Activated naive CD8-positive, alpha-beta T cell treated with anti-CD3 and anti-CD28 coated beads for 36 hours (primary cell): ENCODE measurements at places on chromosomes 6 and 20. TPM values are rescaled to one million over a fixed set of nuclear protein-coding genes. Genes with fewer than 3 reads are reported as not detected.

The LIN28B gene
- not detected for total RNA-seq

The AKAP12 gene
- 1.8 TPM for total RNA-seq

The DYNLT1 gene
- total RNA-seq, result 74.2 TPM

GRCh38 chr6:75842732-75843131 is 93.7 kb downstream of the MYO6 start:
- no peak overlapping the region for H3K27ac ChIP-seq
- no peak overlapping the region for H3K4me3 ChIP-seq
- no peaks in the 10 kb centered on the region for H3K27me3 ChIP-seq
- DNase-seq, result no peak

DNA sequence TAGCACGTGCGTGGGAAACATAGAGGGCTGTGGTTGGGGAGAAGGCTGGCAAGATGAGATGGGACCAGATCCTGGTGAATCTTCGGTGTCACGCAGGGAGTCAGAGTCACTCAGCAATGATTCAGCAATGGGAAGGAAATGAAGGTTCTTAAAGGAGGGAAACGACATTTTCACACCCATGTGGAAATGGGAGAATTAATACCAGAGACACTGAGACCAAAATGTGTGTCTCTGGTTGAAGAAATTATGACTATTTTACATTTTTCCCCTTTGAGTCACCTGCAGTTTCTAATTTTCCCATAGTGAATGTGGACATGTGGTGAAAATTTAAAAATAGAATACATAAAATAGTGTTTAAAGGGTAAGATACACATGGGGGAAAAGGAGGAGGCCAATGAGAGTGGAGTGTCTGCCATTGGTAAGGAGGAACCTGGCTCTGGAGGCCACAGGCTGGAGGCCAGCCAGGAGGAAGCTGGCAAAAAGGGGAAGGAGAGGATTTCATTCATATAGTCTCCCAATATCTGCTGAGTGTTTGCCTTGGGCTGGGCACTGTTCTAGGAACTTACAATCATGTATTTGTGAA is 17.5 kb downstream of the NRN1 start:
- H3K36me3 ChIP-seq, result peaks cover 1% of the 10 kb centered on the region
- H3K27me3 ChIP-seq, result peaks cover 46% of the 10 kb centered on the region
- H3K27ac ChIP-seq, result no peak overlapping the region
- no peak overlapping the region for H3K4me3 ChIP-seq

- peaks cover 2% of the 10 kb centered on the region for H3K36me3 ChIP-seq
- no peak for DNase-seq
- peaks cover 99% of the 10 kb centered on the region for H3K27me3 ChIP-seq
- H3K4me3 ChIP-seq, result peak overlapping the region; percentile 7
- peaks cover 54% of the 10 kb centered on the region for H3K4me1 ChIP-seq
- H3K27ac ChIP-seq, result no peak overlapping the region
These were observed 5.4 kb upstream of the POU3F2 start for GRCh38 chr6:98828941-98829411.

DNA sequence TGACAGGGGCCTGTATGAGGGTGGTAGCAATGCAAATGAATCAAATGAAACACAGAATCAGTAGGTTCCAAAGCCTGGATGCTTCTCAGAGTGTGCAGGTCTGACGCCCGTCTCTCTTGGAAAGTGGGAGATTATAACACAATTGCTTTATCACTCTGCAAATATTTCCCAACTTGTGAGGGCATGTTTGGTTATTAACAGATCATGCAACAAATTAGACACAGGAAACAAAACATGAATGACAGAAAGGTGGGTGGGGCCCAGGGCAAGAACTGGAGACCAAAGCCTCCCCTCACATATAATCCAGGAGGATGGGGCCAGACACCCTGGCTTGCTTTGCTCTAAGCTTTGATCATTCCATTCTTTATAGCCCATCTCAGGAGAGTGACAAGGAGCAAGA is 108.6 kb upstream of the MRPS10 start:
- H3K36me3 ChIP-seq, result peaks cover 4% of the 10 kb centered on the region
- no peaks in the 10 kb centered on the region for H3K27me3 ChIP-seq
- no peak for DNase-seq
- H3K4me1 ChIP-seq, result peaks cover 10% of the 10 kb centered on the region

- DNase-seq, result no peak
- no peaks in the 10 kb centered on the region for H3K27me3 ChIP-seq
- peaks cover 17% of the 10 kb centered on the region for H3K36me3 ChIP-seq
- peaks cover 8% of the 10 kb centered on the region for H3K4me1 ChIP-seq
These were observed 3.1 kb upstream of the STX16 start for GRCh38 chr20:58647796-58648501.

DNA sequence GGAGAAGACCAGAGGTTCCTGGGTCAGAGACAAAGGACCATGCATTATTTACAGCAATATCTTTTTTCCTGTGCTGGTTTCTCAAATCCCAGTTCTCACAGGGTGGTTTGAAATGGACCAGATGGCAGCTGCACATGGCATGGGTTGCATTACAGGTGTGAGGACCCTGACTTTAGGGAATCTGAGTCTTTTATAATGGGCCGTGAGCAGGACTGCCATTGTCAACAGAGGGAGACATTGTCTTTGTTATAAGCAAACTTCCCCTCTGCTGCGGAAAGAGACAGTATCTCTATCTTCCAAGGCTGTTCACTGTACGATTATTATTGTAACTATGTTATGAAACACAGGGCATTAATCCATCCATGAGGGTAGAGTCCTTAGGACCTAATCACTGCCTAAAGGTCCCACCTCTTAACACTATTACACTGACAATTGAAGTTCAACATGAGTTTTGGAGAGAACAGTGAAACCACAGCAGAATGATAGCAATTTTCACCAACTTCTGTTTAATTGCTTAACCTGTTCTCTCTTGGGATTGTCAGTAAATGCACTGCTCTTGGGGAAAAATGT is 156.1 kb upstream of the AGPAT4 start:
- no peaks in the 10 kb centered on the region for H3K27me3 ChIP-seq
- H3K36me3 ChIP-seq, result no peaks in the 10 kb centered on the region
- no peaks in the 10 kb centered on the region for H3K4me1 ChIP-seq

GRCh38 chr6:45650524-45651135 is 272.9 kb upstream of the SUPT3H start:
- no peak overlapping the region for H3K27ac ChIP-seq
- peaks cover 9% of the 10 kb centered on the region for H3K4me1 ChIP-seq
- DNase-seq, result no peak
- H3K36me3 ChIP-seq, result no peaks in the 10 kb centered on the region
- H3K4me3 ChIP-seq, result no peak overlapping the region

GRCh38 chr6:170030821-170031471 is 259.9 kb downstream of the DLL1 start:
- H3K4me3 ChIP-seq, result no peak overlapping the region
- no peaks in the 10 kb centered on the region for H3K4me1 ChIP-seq
- no peak for DNase-seq
